ENCODE measurements at places on chromosomes 3 and 15.

DNA sequence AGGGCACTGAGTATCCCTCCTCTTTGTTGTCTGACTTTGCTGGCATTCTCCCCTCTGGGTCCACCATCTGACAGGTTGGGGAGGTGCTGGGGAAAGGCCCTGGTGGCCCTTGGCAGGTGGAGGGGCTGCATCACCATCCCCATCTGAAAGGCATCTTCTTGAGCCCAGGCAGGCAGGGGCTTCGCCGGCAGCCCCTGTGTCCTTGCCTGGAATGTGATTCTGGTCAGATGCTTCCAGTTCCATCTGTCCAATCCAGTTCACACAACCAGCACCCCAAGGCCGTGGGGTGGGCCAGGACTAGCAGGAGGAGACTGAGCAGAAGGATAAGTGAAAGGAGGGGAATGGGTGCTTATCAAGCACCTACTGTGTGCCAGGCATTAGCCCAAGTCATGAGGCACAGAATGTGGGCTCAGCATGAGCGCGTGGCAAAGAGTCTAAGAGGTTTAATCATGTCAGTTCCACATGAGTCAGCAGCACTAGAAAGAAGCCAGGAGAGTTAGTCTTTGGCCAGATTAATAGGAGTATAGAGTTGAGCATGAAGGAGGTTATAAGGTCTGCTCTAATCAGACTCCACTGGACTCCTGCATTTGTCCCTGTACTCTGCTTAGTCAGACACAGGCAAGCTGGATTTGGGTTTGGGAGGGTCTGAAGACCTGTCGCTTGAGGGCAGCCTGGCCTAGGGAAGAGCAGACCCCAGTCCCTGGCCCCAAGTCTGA is 10.5 kb upstream of the TXNRD3 start:
- no peak for DNase-seq

DNA sequence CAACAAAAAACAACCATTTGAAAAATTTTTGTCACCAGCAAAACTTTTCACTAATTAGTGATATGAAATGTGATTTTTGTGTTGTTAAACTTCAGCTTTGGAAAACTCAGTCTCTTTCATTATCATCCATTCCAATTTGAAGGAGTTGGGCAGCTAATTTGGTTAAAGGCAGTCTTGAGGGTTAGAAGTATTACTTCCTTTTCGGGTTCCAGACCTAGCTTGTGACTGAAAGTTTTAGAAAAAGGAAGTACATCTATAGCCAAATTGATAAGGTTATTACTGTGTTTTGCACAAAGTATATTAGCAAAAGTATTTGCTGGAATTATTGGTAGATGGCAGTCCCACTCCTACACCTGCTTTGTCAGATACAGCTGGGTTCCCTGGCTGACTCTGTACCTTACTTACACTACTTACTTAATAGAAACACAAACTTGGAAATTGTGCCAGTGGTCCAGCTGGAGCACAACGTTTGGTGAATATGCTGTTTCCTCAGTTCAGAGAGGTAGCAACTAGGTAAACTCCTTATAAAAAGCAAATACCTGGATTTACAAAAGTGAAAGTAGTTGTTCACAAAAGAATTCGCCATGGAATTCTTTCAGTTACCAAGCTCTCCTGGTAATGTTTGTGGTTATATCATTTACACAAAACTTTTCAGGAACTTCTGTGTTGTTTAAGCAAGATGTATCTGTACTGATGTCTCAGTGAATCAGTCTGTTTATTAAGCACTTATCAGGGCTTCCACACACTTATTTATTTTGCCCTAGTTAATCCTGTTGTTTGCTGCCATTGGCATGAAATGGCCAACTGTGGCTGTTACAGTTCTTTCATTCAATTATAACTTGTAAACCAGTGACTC is 31.6 kb downstream of the TIPARP start:
- DNase-seq = no peak

DNA sequence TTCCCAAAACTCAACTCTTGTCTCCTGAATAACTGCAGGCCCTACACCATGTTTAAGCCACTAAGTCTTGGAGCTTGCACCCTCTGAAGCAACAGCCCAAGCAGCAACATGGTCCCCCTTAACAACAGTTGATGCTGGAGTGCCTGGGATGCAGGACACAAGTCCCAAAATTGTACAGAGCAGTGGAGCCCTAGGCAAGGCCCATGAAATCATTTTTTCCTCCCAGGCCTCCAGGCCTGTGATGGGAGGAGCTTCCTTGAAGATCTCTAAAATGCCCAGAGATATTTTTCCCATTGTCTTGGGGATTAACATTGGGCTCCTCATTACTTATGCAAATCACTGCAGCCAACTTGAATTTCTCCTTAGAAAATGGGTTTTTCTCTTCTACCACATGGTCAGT is 311.9 kb upstream of the EPHA3 start:
- DNase-seq = no peak

DNA sequence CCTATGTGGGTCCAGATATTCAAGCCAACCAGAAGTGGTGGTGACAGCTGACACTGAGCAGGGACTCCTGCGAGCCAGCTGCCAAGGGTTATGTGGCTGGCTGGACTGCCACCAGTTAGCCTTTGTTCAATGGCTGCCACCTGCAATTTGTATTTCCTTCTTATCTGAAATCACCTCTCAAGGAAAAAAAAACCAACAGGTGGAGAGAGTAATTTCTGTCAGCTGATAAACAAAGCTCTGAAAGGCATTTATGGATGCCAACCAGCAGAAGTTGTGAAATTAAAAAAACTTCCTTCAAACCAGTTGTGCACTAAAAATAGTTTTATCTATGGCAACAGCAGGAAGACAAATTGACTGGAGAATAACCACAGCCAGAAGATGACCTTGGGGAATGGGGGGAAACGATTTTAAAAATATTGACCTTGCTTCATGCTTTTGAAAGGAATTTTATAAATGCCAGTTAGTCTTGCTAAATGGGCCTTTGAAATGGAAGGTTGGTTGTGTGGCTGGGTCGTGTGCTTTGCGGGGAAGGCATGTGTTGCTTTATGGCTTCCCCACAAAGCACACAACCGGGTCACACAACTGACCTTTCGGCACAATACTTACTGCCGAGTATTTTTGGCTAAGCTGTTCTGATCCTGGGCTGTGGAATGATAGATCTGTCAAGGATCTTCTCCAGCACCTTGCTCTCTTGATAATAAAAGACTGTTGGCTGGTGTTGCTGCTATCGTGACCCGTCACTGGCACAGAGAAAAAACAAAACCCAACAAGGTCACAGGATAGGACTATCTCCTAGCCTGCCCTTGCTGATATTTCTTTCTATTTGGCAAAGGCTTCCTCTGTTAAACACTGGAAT is 3.5 kb downstream of the MYZAP start:
- no peak for DNase-seq

- DNase-seq = no peak
Observed at GRCh38 chr3:156938724-156939123, 112.6 kb downstream of the LEKR1 start.

DNA sequence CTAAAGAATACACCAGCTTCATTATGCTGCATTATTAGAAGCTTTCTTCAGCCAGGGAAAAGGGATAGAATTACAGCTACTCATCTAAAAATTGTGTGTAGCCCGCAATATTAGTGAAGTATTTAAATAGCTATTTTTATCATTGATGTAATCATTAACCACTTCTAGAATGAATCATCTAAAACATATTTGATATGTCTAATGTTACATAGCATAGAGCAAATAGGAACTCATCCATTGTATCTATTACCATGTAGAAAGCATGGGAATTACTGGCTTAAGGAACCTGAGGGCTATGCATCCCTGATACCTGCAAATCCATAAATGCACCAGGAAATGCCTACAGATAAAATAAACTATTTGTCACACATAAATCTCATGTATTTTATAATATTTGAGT is 54.5 kb upstream of the VGLL3 start:
- no peak for DNase-seq

DNA sequence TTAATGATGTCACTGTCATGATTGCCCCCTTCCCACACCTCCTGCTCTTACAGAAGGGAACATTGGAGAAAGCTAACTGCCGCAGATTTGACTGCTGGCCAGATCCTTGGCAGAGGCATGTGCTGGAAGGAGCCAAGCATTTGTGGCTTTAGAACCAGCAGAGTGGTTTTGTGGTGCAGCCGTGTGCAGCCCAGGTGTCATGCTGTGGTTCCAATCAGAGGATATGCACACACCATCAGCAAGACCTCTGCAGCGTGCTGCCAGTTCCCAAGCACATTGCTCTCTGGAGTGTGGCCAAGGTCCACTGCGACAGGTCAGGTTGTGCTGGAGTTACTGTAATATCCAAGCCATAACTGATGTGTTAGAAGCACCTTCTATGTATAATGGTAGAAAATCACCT is 61.6 kb downstream of the OTOL1 start:
- no peak for DNase-seq

DNA sequence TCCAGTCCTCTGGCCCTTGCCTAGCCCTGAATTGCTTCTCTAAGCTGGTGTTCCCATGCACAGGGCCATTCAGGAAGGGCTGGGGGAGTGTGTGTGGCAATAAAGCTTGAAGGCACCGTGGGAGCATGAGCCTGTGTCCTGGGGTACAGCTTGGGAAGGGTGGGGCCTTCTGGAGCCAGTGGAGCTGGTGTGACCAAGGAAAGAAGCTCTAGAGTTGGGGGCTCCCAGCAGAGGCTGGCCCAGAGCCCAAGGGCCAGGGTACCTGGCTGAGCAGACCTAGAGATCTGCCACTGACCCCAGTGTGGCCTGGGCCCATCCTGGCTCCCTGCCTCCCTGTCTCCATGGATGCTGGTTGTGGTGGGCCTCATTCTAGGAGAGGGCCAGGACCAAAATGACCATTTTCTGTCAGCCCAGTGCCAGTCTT is 8.1 kb downstream of the ABTB1 start:
- DNase-seq = no peak

DNA sequence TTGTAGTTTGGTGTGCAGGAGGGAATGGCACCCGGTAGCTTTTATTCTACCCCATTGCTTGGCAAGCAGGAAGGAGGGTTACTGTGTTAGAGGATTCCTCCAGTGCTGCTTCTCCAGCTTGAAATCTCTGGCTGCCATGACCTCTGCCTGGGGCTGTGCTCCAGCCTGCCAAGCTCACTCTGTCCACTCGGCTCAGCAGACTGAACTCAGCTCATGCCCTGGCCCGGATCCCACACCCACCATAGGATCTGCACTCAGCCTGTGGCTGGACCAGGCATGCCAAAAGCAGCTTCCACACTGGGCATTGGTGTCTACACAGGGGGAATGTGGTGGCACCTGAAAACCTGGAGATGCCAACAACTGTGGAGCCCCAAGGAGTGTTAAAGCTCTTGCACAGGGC is 26.3 kb downstream of the CLDN16 start:
- DNase-seq = no peak

GRCh38 chr3:117887901-117888300 is 1146.7 kb downstream of the IGSF11 start:
- DNase-seq = no peak

DNA sequence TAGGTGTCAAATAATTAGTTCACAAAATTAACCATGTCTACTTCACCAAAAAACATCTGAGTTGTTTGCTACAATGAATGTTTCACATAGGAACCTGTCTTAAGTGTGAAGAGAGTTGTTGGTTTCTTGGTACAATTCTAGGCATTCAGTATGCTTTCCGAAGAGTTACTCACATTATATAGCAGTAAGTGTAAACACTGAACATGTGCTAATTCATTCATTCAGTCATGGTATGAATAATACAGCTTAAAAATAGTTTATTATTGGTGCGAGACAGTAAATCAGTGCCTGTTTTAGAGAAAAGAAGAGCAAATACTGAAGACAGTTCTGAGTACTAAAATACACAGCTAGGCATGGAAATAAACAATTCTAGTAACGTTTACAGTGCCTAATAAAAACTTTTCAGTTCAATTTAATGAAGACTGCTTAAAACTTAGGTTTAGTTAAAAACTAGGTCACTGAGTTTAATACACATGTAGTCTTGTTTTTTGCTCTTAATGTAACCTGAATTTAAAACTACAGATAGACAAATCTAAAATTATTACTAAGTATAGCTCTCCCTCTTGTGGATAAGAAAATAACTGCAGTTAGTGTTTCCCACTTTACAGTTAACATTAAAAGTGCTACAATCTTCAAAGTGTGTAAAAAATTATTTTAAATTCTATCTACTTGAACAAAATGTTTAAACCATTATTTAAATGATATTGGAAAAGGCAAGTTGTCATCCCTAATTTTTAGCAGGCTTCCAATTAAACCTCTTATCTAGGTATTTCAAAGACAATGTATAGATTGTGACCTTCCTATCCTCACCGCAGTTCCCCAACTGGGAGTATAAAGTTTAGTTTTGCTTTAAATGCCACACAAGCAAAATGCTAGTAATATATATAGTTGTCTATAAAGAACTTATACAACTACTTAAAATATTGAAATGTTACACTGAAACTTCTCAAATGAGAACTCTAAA is 20.1 kb upstream of the ZCWPW2 start:
- no peak for DNase-seq

GRCh38 chr3:58429657-58430056 is 4.0 kb downstream of the PDHB start:
- DNase-seq = no peak

DNA sequence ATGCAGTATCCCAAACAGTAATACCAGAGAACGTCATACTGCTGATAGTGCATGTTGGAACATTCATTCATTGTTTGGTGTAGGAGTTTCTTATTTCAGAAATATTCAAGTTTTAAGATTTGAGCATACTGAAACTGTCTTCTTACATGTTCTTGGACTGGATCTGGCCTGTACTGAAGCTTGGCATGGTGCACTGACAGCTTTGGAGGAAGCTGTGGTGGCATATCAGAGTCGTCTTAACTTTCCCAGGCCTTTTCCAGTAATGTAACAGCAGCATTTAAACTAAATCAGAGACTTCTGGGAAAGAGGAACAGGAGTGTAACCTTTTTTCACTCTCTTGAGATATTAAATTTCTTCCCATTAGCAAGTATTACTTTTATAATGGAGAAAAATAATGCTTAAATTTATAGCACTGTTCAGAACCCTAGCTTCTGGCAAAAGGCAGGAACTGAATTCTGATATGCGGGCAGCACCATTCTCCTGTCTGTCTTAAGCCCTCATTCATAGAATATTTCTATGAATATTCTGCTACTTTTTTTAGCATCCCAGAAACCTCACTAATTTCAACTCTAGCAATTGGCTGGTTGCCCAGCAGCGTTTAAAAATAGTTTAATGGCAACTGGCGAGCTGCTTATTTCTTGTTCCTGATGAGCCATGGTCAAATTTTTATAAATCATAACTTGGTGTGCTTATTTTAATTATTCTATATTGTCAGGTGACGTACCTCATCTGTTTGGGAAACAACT is 31.1 kb downstream of the DNAJC13 start:
- no peak for DNase-seq

DNA sequence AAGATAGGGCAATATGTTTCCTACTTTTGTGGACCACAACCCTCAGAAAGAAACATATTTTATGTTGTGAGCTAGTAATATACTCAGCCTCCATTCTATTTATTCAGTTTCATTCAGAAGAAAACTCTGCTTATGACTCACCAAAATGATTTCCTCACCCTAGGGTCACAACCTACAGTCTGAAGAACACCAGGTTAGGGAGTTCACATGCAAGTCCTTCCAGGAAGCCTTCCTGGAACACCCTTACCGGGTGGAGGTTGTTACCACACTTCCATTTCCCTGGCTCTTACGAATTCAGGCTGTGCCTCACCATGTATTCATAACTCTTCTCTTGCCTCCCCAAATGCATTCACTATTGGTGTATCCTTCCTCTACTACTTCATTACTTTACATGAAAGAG is 228.0 kb upstream of the ADAMTS9 start:
- no peak for DNase-seq

- no peak for DNase-seq
Observed at GRCh38 chr3:48426401-48426909, 3.4 kb downstream of the PLXNB1 start.

- no peak for DNase-seq
Observed at GRCh38 chr3:106691476-106691875, 685.8 kb upstream of the CCDC54 start.

GRCh38 chr15:79640206-79640605 is 208.1 kb downstream of the MINAR1 start:
- DNase-seq = no peak

All from GM12891 (cell line).